ENCODE measurements at places on chromosomes 6 and 20.

GRCh38 chr6:42537536-42537935 lies 26.3 kb upstream of the UBR2 start:
- no peak for DNase-seq

- peak; percentile 62 for DNase-seq
These were observed 20.3 kb downstream of the TTBK1 start for GRCh38 chr6:43263314-43264178.

GRCh38 chr20:25563362-25563761 lies 22.0 kb downstream of the NINL start:
- no peak for DNase-seq

DNA sequence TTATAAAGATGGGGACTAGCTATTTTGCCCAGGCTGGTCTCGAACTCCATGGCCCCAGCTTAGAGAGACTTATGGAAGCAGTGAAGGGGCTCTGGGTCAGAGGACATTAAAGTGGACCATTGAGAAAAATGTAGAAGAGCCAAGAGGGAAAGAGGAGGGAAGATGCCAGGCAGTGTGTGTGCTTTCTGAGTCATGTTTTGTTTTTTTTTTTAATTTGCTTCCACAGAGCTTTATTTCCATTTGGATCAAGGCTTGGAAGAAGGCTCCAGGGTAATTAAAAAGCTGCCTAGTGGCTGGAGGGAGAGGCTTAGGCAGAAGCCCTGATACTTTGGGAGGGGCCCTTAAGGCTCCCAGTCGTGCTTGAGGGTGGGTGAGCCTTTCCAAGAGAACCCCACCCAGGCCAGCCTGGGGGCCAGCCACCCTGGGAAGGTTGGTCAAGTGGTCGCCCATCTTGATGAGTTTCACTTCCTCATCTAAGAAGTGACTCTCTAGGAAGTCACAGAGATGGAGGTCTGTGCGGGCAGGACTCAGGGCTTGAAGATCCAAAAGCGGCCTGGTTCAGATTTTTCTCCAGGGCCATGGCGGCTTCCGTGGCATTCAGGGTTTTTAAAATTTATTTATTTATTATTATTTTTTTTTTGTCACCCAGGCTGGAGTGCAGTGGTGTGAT lies 3.0 kb upstream of the ZNF335 start:
- no peak for DNase-seq

- no peak for DNase-seq
These were observed 110.6 kb downstream of the SYNDIG1 start for GRCh38 chr20:24580006-24580405.

DNA sequence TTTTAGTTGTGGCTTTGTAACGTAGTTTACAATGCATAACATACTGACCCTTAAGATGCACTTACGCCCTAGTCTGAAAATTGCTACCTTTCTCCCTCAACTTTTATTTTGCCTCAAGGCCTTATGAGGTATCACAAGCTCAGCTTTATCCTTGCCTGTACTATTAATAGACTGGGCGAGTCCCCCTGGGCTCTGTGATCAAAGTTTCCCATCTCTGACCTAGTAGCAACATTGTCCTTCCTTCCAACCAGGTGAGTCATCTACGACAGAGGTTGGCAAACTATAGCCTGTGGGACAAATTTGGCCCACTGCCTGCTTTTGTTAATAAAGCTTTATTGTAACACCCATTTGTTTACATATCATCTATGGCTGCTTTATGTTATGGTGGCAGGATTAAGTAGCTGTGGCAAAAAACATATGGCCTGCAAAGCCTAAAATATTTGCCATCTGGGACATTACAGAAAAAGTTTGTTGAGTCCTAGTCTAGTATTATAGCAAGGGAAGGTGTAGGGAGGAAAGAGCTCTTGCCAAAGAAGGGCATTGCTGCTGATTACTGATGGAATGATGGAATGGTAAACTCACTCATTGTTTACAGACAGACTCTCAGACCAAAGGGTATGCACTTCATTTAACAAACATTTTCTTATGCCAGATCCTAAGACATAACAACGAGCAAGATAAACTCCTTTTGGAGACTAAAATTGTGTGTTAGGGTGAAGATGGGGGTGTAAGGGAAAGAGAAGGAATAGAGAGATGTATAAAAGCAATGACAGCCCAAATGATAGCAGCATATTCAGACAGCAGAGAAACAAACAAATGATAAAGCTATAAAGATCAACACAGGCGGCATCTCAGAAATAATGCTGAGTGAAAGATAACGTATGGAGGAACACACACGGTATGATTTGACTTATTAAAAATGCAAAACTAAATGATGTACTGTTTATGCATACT lies 74.2 kb downstream of the SLC22A23 start:
- no peak for DNase-seq

DNA sequence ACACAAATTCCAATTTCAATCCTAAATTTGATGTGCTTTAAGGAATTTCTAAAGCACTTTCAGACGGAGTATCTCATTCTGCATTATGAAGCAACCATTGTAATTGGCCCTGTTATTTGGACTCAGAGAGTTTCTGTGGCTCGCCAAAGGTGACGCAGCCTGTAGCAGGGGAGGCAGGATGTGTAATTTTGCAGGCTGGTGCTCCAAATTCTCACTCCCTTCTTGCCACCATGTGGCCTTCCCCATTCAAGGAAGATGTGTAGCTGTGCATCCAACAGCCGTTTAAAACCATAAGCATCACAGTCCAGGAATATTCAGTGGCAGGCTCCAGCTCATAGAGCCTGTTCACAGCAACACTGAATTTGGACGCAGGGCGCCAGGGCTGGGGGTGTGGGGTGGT lies 45.8 kb downstream of the AGPAT4 start:
- no peak for DNase-seq

- no peak for DNase-seq
These were observed 255.3 kb downstream of the EPM2A start for GRCh38 chr6:145480024-145480423.

GRCh38 chr6:101083533-101084175 lies 202.5 kb upstream of the ASCC3 start:
- no peak for DNase-seq

GRCh38 chr6:131029626-131030297 lies 33.3 kb downstream of the EPB41L2 start:
- no peak for DNase-seq

DNA sequence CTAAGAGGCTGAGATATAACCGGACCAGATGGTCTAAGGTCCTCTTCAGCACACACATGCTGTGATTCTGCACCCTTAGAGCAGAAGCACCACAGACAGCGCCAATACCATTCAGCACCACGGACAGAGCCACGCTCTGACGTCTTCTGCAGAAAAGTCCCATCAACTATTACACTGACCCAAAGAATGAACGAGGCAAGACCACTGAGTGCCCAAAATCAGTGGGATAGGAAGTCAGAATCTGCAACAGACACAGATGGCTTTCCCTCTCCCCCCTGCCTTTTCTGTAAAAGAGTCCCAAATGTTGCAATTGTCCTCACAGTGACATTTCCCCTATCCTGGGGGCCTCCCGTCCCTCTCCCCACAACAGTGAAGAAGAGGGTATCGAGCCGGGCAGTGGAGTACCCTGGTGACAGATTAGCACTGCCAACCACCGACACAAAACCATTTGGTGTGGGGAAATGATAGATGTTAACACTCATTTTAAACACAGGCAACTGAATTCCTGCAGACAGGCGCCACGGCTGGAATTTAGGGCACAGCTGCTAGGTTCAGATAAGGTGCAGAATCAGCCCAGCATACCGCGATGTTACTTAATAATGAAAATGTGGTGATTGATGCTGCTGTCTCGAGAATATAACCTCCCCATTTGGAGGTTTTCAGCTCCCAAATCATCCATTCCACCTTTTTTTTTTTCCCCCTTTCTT lies 66.6 kb upstream of the CTNNBL1 start:
- DNase-seq: no peak

- no peak for DNase-seq
These were observed 63.5 kb upstream of the FAM8A1 start for GRCh38 chr6:17536586-17536985.

DNA sequence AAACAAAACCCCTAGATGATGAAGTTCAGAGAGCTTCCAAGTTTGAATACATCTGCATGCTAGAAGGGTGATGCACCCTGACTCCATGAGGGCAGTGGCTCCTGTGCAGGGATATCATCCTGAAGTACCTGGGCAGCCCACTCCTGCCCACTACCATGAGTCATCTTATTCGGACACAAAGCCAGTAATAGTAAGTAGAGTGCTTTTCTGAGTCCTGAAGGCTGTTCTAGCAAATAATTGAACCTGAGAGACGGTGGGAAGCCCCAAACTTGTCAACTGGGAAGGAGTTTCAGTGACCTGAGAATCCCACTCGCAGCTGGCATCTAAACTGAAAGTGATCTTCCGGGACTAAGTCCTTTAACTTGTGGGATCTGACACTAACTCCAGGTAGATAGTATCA lies 152.9 kb upstream of the COL21A1 start:
- DNase-seq: no peak

DNA sequence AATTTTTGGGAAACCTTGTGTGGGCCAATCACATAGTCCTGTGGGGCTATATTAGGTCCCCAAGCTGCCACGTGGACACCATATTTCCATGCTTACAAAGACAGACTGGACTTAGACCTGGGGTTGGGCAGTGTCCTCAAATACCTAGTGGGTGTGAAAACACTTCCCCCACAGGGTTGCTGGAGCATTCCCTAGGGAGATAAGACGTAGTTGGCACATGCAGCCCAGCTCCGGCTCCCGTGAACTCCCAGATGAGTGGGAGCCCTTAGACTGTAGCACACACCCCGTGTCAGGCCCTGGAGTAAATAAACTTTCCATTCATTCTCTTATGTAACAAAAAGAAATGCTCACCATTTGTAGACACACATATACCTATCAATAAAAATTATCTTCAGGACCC lies 14.2 kb downstream of the KCNG1 start:
- no peak for DNase-seq

- no peak for DNase-seq
These were observed 10.0 kb downstream of the CITED2 start for GRCh38 chr6:139364302-139364981.

- DNase-seq: no peak
These were observed 78.7 kb upstream of the AFDN start for GRCh38 chr6:167748046-167748445.

- DNase-seq: no peak
These were observed 217.9 kb downstream of the PLCB4 start for GRCh38 chr20:9286501-9287461.

DNA sequence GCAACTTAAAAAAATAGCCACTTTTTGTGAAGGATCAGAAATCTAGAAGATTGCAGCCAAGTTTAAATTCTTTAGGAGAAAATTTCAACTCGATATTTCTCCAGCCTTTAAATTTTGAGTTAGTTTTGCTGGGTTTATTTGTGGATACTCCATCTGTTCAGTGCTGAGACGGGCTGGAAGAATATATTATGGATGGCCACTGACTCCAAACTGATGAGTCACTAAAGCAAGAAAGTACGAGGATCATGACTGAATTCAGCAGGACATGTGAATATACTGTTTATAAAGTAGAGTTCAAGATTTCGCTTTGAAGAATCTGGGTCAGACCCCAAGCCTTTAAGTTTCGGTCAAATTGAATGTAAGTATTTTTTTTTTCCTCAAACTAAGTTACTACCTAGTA lies 199.5 kb downstream of the ADGRB3 start:
- no peak for DNase-seq

GRCh38 chr20:41139227-41140093 lies 2.1 kb downstream of the PLCG1 start:
- DNase-seq: no peak
